Lower leg skin (tissue), 4 donors: ENCODE measurements at places on chromosomes 3 and 15.

DNA sequence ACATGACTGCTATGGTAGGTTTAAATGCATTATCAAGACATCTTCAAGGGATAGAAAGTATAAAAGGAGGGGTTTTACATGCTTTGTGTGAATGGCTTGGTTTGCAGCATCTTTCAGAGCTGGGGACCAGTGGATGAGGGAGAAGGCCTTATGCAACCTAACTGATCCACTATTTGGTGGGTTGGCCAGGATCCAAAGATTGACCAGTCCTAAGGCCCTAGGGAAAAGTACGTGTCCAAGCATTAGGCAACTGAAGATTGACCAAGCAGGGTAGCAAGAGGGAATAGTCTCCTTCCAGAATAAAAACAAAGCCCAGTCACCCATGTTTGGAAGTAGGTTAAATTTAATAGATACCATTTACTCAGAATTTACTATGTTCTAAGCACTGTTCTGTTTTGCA lies 509.3 kb downstream of the EPHB1 start:
- DNase-seq = no peak

GRCh38 chr3:70856414-70857162 lies 544.1 kb upstream of the MDFIC2 start:
- no peak for DNase-seq

GRCh38 chr15:100334015-100334414 lies 7.8 kb downstream of the ADAMTS17 start:
- DNase-seq = no peak

GRCh38 chr15:45795440-45796069 lies 160.7 kb downstream of the SQOR start:
- DNase-seq = no peak

DNA sequence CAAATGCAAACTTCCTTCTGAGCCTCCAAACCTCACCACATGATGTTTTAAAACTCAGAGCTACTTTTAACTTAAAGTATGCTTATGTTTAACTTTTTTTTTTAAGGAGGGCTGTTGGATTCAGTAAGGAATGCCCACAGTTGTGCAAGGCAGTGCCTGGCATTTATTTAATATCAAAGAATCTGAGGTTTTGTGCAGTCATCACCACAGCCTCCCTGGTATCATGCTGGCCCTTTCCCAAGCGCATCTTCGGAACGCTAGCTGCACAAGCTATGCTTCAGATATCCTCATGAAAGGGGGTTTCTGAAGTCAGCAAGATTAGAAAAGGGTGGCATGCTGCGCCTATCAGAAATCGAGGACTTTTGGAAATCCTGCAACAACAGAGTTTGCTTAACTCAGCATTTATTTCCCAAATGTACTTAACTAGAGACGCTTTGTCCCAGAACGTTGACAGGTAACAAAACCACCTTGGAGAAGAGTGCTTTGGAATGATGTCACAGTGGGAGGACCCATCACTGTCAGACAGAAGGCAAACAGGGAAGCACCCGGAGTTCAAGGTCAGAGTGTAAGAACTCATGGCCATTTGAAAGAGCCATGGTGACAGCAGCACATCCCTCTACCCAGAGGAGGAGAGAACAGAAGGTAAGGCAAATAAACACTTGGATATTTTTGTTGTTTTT lies 120.2 kb upstream of the IGF1R start:
- no peak for DNase-seq

GRCh38 chr15:57994221-57995049 lies 71.1 kb downstream of the ALDH1A2 start:
- DNase-seq = no peak

DNA sequence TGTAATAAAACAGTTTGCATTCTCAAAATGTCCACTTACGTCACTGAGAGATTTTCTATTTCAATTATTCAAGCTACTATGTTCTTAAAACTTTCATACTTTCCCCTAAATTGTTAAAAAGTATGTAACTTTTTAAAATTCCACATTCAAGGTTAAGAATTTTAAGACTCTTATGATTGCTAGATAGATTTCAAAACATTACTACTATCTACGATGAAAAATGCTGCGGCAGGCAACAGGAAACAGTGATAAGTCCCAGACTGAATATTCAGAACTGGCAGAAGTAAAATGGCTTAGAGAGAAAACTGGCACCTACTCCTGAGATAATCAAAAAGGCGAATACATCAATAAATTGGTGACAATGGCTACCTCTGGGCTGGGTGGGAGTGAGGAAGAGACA lies 16.2 kb downstream of the ATP13A3 start:
- no peak for DNase-seq

DNA sequence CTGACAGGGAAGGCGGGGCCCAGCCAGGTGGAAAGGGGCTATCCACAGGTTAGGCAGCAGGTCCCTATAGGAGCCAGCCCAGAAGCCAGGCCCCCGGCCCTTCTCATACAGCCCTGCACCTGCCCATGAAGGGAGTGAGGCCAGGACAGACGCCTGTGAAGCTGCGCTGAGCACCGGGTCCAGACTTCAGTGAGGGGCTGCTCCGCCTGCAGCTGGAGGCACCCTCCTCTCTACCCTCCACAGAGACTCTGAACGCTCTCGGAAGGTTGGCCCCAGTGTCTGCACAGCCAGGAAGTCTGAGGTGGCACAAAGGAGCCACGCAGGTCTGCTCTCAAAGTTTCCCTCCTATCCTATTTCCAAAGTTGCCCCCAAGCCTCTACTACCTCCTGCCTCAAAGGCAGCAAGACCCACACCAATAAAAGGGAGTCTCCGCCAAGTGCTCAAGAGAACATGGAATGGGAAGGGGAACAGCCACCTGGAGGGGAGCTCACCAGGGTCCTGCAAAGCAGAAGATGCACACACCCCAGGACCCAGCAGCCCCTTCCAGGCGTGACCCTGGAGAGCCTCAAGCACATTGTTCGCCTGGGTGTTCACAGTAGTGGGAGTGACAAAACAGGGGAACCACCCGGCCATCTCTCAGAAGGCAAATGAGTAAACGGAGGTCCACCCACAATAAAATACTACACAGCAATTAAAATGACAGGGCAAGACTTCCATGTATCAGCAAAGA lies 19.5 kb downstream of the XXYLT1 start:
- peak; percentile 12 for DNase-seq

DNA sequence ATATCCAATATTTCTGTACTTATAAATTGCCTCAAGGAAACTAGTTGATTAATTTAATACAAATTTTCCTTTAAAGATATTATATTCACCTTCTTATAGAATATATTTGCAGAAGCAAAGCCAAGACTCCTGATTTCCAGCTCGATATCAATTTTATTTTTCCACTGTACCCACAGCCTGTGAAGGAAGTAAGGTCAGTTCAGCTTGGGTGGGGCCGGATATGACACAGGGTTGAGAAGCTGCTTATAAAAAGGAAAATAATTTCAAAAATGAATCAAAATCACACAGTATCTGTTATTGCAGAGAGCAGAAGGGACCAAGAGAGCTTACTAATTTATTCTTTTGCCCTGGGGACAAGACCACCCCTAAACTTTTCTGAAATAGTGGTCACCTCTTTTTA lies 491.4 kb downstream of the TUSC7 start:
- DNase-seq = no peak

DNA sequence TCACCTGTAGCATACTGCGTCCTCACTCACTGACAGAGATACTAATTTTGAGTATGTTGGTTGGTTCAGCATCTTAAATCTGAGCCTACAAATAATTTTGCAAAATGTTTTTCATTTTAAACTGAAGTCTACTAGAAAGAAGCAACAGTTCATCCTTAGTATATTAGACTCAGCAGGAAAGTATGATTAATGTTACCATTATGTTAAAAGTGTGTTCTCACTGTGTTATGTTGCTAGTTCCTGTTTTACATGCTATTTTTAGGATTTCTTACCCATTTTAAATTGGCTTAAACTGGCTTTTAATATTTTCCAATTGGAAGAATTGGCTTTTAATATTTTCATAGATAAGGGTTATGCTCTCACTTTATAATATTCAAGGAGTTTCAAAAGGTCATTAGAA lies 25.7 kb downstream of the ACKR4 start:
- no peak for DNase-seq

GRCh38 chr15:89389841-89390603 lies 55.4 kb upstream of the POLG start:
- DNase-seq = no peak

GRCh38 chr3:150613709-150614480 lies 10.8 kb downstream of the SELENOT start:
- DNase-seq = no peak

- DNase-seq = no peak
Observed at GRCh38 chr15:59191855-59192237, 14.8 kb upstream of the LDHAL6B start.

GRCh38 chr3:188581792-188582191 lies 427.8 kb downstream of the LPP start:
- DNase-seq = no peak

DNA sequence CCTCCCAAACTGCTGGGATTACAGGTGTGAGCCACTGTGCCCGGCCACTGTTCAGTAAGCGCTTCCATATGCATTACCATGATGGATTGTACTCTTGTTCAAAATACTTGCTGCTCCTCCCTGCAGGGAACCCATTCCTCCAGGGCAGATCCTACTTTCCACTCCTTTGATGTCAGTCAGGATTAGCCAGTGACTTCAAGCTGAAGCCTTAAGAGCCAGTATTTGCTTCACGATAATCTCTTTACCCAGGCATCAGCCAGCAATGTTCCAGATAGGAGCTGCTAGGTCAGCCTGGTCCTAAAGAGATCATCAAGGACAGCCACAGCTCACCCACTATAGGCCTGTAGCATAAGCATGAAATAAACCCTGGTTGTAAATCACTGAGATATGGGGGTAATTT lies 96.5 kb upstream of the UBE2E2 start:
- no peak for DNase-seq

- DNase-seq = no peak
Observed at GRCh38 chr3:152172460-152172859, 96.3 kb upstream of the MBNL1 start.

GRCh38 chr3:81299481-81299880 lies 462.0 kb downstream of the GBE1 start:
- no peak for DNase-seq

DNA sequence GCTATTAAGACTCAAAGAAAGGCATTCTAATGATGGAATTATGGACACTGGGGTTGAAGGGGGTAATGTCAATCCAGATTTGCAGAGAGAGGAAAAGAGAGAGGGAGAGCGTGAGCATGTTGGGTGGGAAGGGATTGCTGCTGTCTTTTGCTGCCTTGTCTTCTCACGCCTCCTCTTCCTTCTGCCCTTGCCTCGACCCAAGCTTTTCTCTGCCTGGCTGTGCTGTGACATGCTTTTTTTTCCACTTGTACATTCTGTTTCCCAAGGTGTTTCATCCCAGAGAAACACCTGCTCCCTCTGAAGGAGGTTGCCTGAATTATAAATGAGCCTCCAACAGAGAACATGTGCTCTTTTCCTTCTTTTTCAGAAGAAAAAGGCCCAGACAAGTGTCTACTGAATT lies 80.3 kb downstream of the BDH1 start:
- no peak for DNase-seq

DNA sequence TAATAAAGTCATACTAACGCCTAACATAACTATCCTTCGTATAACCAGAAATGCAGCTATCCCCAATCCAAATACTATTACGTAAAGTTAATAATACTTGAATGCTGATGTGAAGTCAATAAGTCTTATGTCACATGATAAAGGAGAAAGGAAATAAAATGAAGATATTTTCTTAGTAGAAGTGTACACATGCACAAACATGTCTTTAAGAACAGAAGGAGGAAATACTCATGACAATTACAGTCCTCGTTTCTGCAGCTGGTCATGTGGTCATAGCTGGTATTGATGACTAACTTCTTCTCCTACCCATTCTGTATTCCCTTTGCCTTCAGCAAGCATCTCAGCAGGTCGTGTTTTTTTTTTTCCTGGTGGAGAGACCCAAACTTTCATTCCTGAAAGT lies 244.3 kb downstream of the CHL1 start:
- no peak for DNase-seq

DNA sequence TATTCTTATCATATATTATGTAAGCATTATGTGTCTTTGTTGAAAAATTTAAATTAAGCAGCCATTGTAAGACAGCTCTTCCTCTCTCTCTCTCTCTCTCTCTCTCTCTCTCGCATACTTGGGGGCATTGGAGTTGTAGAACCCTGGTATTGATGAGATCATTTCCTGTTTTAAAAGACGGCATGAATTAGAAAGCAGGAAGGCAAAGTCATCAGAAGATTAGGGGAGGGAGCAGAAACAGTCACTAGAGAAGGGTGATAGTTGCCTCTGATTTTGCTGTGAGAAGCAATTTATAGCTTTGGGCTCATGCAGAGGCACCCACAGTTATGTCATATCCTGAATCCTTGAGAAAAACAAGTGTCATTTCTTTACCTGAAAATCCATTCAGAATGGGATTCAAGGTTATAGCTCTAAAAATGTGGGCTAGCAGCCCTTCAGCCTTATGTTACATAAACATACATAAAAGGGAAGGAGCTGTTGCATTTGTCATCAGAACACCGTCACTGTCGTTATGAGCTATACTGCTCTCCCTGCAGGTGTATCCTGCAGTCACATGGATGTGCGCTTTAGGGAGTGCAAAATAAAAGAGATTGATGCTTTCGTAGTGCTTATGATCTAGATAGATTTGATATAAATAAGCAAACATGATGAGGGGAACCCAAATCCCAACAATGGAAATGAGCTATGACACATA lies 213.8 kb downstream of the NR1D2 start:
- DNase-seq = no peak

DNA sequence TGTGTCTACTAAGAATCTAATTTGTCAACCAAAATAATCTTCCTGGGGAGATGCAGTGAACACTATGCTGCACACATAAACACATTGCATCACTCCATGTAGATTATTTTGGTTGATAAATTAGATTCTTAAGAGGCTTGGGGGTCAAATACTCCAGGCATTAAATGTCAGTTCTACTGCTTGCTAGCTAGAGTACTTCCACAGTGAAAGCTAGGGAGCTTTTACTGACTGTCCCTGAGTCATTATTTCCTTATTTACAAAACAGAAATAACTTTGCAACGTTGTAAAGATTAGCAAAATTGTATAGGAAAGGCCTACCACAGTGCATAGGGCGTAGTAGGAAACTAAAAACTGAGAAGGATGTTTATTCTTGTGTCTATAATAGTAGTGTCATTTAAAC lies 12.9 kb upstream of the TMC3 start:
- DNase-seq = no peak

GRCh38 chr3:136617198-136617597 lies 135.0 kb downstream of the STAG1 start:
- DNase-seq = no peak

- DNase-seq = no peak
Observed at GRCh38 chr3:149245738-149246451, 24.3 kb upstream of the CP start.

GRCh38 chr15:91278951-91279350 lies 178.9 kb downstream of the SV2B start:
- DNase-seq = no peak
